ENCODE measurements at places on chromosomes 12 and 14.

DNA sequence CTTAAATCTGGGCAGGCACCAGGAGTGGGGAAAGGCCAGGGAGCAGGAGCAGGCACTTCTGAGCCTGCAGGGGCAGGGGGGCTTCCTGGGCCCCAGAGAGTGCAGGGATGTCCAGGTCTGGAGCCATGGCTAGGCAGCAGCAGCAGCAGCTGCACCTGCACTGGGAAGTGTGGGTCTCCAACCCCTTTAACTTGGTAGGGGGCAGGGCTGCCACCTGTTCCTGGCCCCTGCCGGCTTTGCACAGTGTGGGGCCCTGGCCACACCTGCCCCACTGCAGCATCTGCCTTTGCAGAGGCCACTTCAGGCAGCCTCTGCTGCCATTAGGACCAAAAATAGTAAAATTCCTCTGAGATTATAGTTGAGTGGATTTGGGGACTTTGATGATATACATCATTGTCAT, 138.5 kb downstream of the SLC16A7 start:
- no peak for DNase-seq

DNA sequence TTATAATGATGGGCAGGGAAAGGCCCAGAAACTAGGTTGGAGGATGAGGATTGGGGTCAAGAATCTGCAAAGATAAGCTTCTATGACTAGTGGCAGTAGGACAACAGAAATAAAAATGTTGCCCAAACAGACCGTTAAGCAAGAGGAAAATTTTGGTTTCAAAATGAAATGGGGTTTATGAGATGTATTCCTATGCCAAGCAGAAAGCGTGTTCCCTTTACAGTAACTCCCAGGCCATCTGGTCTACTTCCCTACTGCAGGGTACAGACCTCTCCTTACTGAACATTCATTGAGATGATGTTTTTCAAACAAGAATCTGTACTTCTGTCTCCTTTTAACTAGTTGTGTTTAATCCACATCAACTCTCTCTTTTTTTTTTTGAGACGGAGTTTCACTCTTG, 20.4 kb upstream of the TMEM229B start:
- no peak for DNase-seq

DNA sequence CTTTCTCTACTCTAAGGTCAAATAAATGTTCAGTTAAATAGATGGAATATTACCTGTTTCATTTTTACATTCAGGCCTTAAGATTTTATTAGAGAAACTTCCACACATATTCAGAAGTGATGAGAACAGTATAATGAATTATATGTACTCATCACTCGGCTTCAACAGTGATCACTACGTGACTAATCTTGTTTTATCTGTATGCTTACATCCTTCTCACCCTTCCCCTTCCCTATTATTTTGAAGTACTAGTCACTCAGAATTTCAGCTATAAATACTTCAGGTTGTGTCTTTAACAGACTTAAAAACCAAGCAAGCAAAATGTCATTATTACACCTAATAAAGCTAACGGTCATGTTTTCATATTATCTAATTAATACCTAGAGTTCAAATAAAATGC, 34.9 kb downstream of the ETV6 start:
- DNase-seq: peak; percentile 46

DNA sequence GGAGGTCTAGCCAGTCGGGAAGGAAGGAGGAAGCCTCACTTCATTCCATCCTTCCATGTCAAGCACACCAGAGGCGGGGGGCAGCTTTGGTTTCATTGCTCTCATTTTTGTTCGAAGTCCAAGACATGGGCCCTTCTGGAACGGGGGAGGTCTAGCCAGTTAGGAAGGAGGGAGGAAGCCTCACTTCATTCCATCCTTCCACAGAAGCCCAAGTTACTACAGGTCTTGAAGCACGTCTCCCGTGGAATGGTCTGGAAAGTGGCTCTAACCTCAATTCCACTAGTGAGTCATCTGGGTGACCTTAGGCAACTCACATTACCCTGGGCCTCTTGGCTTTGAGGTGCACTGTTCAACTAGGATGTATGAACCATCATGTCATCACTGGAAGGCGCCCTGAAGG, 156.3 kb downstream of the NTF3 start:
- DNase-seq: no peak

GRCh38 chr12:120971299-120972180, 6.8 kb upstream of the HNF1A start:
- DNase-seq: peak; percentile 26

- no peak for DNase-seq
Measured at GRCh38 chr12:57621497-57622292, 10.5 kb downstream of the ARHGEF25 start.

- DNase-seq: no peak
Measured at GRCh38 chr12:4168036-4168435, 105.5 kb upstream of the CCND2 start.

- no peak for DNase-seq
Measured at GRCh38 chr14:75928690-75929181, 53.1 kb downstream of the TGFB3 start.

- DNase-seq: no peak
Measured at GRCh38 chr12:128727999-128728398, 95.8 kb downstream of the SLC15A4 start.

DNA sequence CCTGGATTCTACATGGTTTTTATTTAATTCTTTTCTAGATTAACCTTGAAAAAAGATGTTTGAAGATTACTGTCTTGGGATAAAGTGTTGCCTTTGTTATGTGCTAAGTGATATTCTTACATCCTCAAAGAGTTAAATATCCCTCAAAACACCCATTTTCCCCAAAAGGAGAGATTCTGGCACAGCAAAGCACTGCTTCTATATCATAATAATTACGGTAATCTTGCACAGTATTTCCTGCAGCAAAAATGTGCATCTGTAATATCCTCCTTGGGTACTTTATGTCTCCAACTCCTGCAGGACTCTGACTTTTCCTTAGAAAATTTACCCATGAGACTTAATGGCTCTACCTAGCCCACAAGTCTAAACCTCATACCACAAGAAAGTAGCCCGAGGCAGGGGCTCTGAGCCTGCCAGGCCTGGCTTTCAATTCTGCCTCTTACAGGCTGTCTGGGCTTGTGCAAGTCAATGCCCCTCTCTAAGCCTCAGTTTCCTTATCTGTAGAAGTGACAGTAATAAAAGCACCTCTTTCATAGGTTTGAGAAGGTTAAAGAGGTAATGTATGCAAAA, 45.8 kb downstream of the SVOP start:
- no peak for DNase-seq

DNA sequence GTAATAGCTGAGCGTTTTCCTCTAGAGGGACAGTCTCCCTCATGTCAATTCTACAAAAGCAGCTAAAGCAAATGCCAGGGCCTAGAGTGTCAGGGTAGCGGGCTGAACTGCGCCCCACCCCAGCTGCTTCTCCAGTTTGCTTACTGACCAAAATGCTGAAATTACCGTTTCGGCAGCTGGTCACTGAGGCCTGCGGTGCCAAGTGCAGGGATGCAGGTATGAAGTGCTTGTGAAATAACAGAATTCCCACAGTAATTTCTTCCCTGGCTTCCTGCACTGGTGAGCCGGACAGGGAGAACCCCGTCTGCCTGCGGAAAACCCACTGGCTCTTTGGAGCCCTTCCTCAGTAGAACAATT, 19.1 kb downstream of the PSMC1 start:
- DNase-seq: no peak

DNA sequence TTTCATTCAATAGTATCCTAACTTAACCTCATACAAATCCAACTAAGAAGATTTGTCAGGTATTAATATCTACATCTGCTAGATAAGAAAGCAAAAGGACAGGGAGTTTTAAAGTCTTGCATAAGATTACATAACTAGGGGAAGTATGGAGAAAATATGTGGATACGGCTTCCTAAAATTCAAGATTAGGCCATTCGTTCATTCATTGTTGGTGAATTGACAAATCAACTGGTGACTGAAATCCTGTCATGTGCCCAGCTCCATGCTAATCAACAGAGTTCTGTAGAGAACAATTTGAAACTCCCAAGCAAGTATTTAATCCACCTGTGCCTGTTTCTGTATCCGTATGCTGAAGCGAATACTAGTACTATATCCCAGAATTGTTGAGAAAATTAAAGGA, 260.9 kb upstream of the USP15 start:
- no peak for DNase-seq

DNA sequence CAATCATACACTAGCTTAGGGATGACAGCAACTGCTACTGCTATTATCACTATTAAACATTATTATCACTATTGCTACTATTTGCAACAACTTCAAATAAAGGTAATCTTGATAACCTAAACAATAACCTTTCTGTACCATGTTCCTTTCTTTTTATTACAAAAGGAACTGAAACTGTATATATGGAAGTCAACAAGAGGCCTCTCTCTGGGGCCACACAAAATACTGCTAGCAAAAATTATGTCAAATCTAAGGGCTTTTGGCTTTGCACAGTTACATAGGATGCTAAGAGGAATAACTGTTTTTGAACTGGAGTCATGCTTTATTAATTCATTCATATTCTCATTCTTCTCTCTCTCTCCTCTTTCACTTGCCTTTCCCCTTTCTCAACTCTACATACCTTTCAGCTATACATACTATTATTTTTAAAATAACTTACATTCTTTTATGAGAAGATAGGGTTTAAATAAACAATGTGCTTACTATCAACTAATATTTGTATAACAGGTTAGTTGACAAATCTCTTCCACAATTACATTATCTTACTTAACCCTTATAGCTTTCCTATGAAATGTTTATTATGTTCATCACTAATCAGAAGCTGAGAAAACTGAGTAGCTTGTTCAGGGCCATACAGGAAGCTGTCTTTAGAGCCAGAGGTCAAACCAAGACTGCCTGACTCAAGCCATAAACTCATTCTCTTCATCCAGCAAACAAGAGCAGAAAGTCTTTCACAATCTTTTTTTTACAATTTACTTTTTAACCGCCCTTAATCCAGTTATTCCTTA, 25.7 kb downstream of the SPTSSA start:
- DNase-seq: peak; percentile 17

DNA sequence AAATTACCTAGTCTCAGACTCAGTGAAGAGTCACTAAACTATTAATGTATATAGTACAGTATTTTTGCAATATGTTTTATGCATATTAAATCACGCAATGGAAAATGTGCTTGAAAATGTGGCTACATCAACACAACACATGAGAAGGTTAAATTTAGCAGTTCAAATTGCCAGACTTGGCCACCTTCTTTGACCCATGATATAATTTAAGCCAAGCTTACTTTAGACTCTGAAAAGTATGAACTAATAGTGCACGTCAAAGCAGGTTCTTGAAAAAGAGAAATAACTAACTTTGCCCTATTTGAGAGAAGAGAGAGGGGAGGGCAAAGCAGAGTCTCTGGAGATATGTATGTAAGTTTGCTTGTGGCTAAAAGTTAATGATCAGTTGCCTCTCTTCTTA, 68.7 kb downstream of the SLC16A7 start:
- no peak for DNase-seq

- DNase-seq: no peak
Measured at GRCh38 chr14:24843494-24843893, 206.5 kb downstream of the STXBP6 start.

GRCh38 chr12:19288603-19289244, 150.6 kb upstream of the AEBP2 start:
- no peak for DNase-seq

DNA sequence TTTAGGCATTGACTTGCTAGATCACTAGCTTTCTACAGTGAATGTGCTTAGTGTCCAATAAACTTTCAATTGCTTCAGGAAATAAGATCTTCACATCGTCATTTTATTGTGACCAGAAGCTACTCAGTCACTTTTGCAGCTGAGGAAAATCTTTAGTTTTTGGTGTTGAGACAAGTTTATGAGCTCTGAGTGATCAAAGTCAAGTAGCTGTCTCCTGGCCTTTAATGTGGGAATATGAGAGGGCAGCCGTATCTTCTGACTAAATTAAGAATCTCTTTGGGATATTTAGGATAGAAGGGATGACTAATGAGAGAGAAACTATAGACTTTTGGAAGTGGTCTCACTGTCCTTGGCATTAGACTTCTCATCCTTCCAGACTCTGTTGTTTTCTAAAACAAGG, 21.6 kb downstream of the MSRB3 start:
- no peak for DNase-seq

- no peak for DNase-seq
Measured at GRCh38 chr12:80710727-80711449, 3.5 kb downstream of the MYF6 start.

Measured in LNCaP clone FGC (cell line).